Hematopoietic multipotent progenitor cell treated with erythropoietin and hydrocortisone succinate and interleukin-3 and kit ligand, for 15 days (in vitro differentiated cells): ENCODE measurements at places on chromosomes 11 and 22.

DNA sequence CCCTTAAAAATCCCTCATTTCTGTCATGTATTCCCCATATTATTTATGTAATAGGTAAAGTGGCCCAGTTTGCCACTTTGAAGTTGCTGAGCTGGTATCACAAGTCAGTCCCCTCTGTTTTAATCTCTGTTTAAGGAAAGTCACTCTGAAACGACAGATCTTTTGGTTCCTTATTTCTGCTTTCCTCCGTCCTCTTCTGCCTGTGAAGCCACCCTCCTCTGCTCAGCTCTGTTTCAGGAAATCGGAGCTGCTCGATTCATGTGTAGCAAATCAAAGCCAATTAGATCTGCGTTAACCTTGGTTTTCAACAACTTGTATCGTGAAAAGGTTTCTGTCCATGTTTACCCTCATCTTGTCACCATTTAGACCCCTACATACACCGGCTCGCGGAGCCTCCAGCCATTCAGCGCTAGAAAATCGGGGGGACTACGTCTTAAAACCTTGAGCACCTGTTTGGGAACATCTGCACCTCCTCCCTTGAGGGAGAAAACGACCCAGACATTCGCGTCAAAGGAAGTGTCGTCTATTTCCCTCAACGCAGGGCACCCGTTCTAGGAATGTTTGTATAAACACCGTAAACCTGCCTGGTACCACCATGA is 576 bp upstream of the SC5D start:
- no peak for DNase-seq

DNA sequence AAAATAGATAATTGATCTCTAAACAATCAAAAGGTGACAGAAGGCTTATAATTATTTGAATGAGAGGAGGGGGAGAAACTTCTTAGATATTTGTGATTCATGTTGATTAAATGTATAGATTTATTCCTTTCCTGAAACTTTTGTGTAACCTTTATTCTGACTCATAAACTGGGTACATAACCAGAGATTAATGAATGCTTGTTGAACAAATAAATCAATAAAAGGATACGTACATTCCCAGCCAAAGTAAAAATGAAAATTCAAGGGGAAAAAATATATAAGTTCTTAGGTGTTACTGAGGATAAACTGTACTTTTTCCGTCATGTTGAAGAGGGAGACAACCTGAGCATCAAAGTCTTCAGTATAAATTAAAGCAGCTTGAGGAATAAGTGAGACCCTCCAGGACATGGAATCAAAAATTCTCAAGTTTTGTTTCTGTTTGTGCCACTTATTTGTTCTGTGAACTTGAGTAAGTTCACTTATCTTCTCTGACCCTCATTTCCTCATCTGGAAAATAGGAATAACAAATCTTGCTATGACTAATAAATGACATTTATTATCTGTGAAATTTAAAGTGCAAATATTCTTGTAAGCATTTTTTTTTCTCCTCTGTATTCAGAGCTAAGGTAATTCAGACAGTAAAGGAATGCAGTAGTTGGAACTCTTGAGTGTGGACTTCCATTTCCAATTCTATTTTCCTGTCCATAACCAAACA is 195.4 kb downstream of the METTL15 start:
- DNase-seq, result no peak

DNA sequence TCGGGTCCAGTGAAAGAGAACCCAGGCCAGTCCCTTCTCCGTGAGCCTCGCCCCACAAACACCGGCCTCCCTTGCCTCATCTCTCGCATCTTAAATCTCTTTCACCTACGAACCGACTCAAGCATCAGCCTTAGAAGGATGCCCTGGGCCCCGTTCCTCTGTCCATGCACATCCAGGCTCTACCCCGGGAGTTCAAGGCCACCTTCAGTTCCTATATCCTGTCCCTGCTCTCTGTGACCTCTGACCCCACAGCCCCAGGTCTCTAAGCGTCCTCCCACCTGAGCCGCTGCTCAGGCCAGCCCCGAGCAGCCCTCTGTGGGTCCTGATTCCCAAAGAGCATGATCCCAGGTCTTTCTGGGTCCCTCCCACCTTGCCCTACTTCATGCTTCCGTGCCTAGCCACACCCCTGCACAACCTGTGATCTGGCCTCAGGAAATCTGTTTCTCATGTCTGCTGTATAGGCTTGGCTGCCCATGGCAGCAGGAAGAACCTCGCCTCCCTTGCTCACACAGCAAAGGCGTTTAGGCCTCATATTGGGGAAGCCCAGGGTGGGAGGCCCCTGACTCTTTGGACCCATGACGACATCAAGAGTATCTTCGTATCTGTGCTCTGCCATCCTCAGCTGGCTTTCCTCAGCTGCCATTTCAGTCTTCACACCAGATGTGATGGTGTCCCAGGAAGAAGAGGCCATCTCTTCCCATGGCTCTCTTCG is 77.5 kb upstream of the SEPTIN5 start:
- no peak for DNase-seq

- no peak for DNase-seq
Measured at GRCh38 chr22:21628386-21629254, 1.2 kb downstream of the YDJC start.

DNA sequence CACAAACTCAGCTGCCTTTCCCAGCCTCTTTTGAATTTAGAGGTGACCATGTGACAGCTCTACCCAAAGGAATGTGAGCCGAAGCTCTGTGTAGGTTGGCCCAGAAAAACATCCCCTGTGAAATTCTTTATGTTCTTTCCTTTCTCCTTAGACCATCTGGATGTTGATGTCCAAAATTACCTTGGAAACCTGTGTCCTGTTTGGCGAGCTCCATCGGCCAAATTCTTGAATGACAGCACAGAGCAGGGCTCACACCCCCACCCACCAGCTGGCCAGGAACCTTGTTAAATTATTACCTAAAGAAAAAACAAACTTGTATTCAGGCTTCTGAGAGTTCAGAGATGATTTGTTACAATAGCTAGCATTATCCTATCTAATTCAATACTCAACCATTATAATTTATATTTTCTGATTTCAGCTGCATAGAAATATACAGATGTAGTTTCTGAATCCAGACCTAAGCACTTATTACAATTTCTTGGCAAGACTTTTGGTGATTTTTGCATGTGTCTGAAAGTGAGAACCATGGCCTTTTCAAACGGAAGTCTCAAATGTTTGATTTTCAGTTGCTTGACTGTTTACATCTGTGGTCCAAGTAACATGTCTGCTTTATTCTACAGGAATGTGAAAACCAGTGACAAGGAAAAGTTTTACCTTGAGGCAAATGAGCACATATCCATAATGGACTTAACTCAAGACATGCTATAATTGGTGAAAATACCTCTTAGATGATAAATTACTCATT is 554.2 kb downstream of the NTM start:
- no peak for DNase-seq

DNA sequence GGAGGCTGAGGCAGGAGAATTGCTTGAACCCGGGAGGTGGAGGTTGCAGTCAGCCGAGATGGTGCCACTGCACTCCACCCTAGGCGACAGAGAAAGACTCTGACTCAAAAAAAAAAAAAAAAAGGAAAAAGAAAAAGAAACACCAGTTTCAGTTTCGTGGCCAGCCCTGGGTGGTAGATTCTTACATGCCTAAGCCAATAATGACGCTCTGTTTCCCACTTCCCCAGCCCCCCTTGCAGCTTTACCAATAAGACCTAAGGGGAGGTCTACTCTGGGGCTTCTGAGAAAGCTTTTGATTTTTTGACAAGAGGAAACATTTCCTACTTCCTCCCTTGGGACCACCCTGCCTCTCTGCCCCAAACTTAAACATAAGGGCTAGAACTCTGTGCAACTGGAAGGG is 30.0 kb upstream of the PTPRJ start:
- no peak for DNase-seq

DNA sequence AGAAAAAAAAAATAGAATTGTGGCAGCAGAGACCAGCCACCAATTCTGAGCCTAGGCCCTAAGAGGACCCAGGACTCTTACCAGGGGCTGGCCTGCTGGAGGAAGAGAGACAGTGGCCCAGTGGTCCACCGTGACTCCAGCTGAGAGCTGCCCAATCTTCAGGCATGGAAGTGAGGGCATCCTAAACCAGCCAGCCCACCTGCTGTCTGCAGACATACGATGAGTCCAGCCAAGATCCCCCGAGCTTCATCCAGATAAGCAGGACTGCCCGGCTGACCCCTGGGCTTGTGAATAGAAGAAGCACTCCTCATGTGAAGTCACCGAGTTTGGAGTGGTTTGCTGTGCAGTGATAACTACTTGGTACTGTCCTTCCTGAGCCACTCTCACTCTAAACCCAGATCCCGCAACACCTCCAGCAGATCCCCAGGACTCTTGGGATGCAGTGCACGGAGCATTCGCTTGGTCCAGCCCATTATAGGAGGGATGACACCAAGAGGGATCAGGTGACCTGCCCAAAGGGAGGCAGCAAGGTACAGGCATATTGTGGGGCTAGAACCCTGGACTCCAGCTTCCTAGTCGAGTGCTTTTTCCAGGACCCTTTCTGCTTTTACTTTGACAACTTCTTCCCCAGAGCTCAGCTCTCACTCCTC is 41.7 kb upstream of the FGF3 start:
- no peak for DNase-seq

GRCh38 chr22:20017622-20017958 is 967 bp upstream of the ARVCF start:
- DNase-seq, result no peak

- no peak for DNase-seq
Measured at GRCh38 chr11:19803506-19803998, 90.9 kb downstream of the NAV2 start.

GRCh38 chr11:9071692-9072091 is 19.7 kb downstream of the SCUBE2 start:
- DNase-seq, result no peak

DNA sequence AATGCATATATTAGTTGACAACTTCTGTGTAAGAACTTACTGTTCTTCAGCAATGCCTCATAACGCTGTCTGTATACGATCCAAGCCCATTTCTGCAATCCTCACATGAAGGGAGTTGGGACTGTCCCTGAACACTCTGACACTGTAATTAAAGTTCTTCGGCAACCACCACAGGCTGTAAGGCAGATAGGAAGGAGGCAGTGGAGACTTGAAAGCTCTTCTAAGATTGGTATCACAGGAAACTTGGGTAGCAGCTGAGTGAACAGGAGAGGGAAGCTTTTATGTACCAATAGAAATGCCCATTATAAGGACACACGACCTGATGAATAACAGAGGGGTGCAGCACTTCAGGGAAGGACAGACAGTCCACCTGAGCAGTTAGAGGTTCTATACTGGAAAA is 12.0 kb upstream of the GAB2 start:
- DNase-seq, result no peak

GRCh38 chr11:127931803-127932202 is 655.6 kb downstream of the ETS1 start:
- DNase-seq, result no peak

GRCh38 chr11:10444725-10445315 is 10.2 kb upstream of the AMPD3 start:
- peak; percentile 32 for DNase-seq

DNA sequence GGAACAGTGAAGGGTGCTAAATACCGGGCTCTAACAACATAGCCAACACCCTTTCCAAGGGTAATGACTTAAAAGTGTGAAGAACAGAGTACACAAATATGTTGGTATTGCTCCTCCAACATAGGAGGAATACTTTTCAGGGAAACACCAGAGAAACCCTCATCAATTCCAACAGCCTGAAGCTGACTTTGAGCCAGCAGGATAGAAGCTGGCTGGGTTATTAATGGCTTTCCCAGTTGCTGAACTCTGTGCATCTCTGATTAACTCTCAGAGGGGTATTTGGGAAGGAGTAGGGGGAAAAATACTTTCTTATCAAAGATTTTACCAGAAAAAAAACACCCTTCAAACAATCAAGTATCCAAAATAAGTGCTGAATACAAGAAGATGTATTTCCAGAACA is 95.6 kb downstream of the AMBRA1 start:
- DNase-seq, result no peak
